ENCODE measurements at places on chromosomes 12 and 14. TPM values are rescaled to one million over a fixed set of nuclear protein-coding genes. Genes with fewer than 3 reads are reported as not detected.
A peak's percentile ranks its signal among the peaks of the same experiment; 100 is the strongest.

Gene ANKS1B
- 11.3 TPM for total RNA-seq

GRCh38 chr12:92197815-92198214 lies 52.2 kb upstream of the BTG1 start:
- H3K4me1 ChIP-seq = peaks cover 3% of the 10 kb centered on the region
- H3K27me3 ChIP-seq = no peaks in the 10 kb centered on the region
- H3K4me3 ChIP-seq = no peak overlapping the region
- peaks cover 5% of the 10 kb centered on the region for H3K36me3 ChIP-seq
- DNase-seq = no peak
- no peak overlapping the region for H3K27ac ChIP-seq

DNA sequence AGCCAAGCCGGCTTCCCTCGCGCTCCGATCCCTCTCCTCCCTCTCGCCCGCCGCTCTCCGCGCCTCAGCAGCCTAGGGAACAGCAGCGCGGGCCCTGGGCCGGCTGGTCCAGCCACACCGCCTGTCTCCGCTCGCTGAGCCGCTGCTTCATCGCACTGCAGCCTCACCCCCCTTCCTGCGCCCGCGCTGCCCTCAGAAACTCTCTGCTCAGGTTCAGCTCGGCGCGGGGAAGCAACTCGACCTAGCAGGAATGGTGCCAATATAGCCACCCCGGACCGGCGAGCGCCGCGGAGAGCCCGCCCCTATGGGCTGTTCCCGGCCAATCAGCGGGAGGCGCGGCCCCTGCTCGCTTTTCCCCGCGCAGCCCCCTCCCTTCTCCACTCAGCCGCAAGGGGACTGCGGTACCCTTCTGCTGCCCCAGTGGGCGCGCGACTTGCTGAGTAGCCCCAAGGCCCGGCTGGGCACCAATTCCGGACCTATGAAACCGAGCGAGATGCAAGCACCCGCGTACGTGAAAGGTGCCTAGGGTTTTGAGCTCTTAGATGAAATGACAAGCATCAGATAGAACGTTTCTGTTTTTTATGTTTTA lies at the start of gene ADAMTS20:
ADAMTS20 (minus strand) TSS at position 233 of the 589 bp plus-strand sequence. CDS start 282 bp downstream, outside the sequence.
- H3K27ac ChIP-seq = peak within 1 kb of the TSS; percentile 46
- H3K4me3 ChIP-seq = peak within 1 kb of the TSS; percentile 95
- DNase-seq = peak; percentile 91
- H3K27me3 ChIP-seq = peaks cover 5% of the 10 kb centered on the region
- peaks cover 4% of the 10 kb centered on the region for H3K4me1 ChIP-seq

- H3K36me3 ChIP-seq = no peaks in the 10 kb centered on the region
- no peaks in the 10 kb centered on the region for H3K4me1 ChIP-seq
- H3K27ac ChIP-seq = no peak overlapping the region
- DNase-seq = no peak
- H3K4me3 ChIP-seq = no peak overlapping the region
- H3K27me3 ChIP-seq = no peaks in the 10 kb centered on the region
These were observed 534.0 kb upstream of the LMO3 start for GRCh38 chr12:17139931-17140330.

GRCh38 chr12:12561371-12562015 lies 1.2 kb downstream of the DUSP16 start:
- H3K4me3 ChIP-seq = peak overlapping the region; percentile 97
- peaks cover 22% of the 10 kb centered on the region for H3K4me1 ChIP-seq
- DNase-seq = peak; percentile 65
- H3K36me3 ChIP-seq = peaks cover 5% of the 10 kb centered on the region
- peaks cover 8% of the 10 kb centered on the region for H3K27me3 ChIP-seq
- peak overlapping the region; percentile 93 for H3K27ac ChIP-seq

Data from glutamatergic neuron (in vitro differentiated cells).